T-cell (primary cell): ENCODE measurements at places on chromosomes 7 and 10.

DNA sequence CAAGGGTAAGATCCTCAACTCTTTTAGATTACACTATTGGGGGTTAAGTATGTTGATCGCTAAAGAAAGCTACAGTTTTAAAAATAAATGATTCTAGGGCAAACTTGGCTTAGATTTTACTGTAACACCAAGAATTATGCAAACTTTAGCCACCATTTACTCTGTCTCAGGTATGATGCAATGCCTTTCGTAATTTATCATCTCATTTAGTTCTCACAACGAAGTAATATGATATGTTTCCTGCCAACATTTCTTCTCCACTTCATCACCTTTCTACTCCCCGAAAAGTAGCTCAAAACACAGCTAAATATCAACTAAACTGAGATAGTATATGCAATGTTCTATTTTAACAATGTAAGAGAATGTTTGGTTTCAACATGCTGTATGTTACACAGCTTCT is 21.1 kb downstream of the FAM133B start:
- peaks cover 56% of the 10 kb centered on the region for H3K36me3 ChIP-seq
- H3K27me3 ChIP-seq: no peaks in the 10 kb centered on the region
- H3K27ac ChIP-seq: no peak overlapping the region
- no peak overlapping the region for H3K4me3 ChIP-seq

- DNase-seq: no peak
- no peaks in the 10 kb centered on the region for H3K27me3 ChIP-seq
- no peaks in the 10 kb centered on the region for H3K36me3 ChIP-seq
- H3K27ac ChIP-seq: no peak overlapping the region
- H3K4me3 ChIP-seq: no peak overlapping the region
- H3K4me1 ChIP-seq: no peaks in the 10 kb centered on the region
Observed at GRCh38 chr7:118158766-118159165, 25.2 kb upstream of the LSM8 start.

DNA sequence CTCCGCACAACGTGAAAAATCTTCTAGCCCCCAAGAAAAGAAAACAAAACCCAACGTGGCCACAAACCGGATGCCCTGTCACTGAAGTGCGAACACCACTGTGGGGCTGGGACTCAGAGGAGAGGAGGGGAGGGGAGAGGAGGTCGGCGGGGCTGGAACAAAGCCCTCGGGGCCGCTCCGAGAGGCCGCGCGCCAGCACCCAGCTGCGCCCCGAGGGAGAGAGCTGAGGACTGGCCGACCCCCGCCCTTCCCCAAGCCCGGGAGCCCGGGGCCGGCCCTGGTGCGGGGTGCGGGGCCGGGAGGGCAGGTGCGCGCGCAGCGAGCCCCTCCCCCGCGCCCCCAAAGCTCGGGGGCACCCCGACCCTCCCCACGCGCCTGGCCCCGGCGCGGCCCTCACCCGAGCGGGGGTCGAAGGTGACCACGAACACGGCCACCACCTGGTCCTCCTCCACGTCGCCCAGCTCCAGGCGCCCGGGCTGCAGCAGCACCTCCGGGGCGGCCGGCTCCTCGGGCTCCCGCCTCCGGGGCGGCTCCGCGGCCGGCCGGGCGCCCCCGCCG is 398 bp downstream of the DENND11 start:
- no peaks in the 10 kb centered on the region for H3K36me3 ChIP-seq
- peaks cover 20% of the 10 kb centered on the region for H3K4me1 ChIP-seq
- peak overlapping the region; percentile 28 for H3K27ac ChIP-seq
- H3K27me3 ChIP-seq: no peaks in the 10 kb centered on the region
- peak overlapping the region; percentile 51 for H3K4me3 ChIP-seq

DNA sequence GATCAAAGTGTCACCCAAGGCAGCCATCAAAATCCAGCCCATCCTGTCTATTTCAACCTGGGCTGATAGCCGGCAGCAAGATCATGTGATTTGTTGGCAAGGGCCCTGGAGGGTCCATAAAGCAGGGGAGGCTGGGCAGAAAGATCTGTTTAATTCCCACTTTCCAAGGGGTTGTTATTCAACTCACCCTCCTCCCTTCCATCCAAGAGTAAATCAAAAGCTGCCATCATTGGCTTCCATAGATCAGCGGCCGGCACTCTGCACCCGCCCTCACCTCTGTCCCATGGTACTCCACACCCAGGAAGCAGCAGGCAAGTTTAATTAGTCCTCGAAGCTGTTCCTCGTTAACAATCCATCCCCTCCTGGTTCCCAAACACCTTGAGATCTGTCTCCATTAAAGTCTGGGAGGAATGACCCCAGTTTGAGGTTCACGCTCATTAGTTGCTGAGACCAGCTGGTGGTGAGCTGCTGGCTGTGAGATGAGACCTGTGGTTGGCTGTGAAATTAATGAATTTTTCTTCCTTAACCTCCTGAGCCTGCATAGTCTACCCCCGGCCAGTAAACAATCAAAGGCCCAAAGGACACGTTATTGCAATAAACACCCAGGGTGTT is 120.6 kb upstream of the CHST15 start:
- DNase-seq: no peak
- H3K36me3 ChIP-seq: no peaks in the 10 kb centered on the region
- H3K4me1 ChIP-seq: no peaks in the 10 kb centered on the region
- H3K4me3 ChIP-seq: no peak overlapping the region

- no peaks in the 10 kb centered on the region for H3K27me3 ChIP-seq
- H3K4me3 ChIP-seq: no peak overlapping the region
- no peaks in the 10 kb centered on the region for H3K36me3 ChIP-seq
- H3K4me1 ChIP-seq: no peaks in the 10 kb centered on the region
- H3K27ac ChIP-seq: no peak overlapping the region
- no peak for DNase-seq
Observed at GRCh38 chr7:11175887-11176286, 202.2 kb downstream of the PHF14 start.

DNA sequence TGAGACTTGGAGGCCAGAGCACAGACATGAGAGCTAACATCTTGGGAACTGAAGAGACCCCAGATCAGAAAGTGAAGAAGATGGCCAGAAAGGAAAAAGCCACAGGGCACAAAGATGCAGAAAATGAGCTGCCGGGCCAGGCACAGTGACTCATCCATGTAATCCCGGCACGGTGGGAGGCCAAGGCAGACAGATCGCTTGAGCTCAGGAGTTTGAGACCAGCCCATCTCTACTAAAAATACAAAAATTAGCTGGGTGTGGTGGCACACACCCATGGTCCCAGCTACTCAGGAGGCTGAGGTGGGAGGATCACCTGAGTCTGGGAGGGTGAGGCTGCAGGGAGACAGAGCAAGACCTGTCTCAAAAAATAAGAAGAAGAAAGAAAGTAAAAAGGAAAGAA is 81.4 kb upstream of the MGMT start:
- no peaks in the 10 kb centered on the region for H3K27me3 ChIP-seq
- H3K36me3 ChIP-seq: no peaks in the 10 kb centered on the region
- H3K4me3 ChIP-seq: no peak overlapping the region

DNA sequence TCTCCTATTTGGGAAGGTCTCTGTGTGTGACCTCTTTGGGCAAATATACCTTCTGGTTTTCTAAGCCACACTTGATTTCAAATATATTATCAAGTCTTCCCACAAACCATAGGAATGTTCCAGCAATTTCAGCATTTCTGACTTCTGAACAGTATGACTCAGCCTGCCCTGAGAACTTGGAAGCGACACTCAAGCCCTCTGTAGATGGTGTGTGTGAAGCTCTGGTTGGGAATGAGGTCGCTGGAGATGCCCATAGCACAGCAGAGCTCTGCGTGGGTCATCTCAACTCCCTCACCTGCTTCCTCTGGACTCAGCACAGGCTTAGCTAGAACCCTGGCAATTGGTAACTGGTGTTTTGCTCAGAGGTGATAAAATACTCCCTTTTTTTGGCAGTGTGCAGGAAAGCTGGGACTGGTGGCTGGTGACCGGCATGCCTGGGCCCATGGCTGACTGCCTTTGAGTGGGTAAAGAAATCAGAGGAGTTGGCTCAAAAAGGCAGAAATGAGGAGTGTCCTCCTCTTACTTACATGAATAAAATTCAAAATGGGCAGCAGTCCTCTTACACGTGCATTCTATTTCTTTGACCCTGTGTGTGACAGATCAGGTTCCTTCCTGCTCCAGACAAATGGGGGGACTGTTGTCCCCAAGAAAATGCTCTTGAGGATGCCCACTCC is 87.5 kb upstream of the NRP1 start:
- H3K27ac ChIP-seq: no peak overlapping the region
- H3K4me1 ChIP-seq: no peaks in the 10 kb centered on the region
- peaks cover 8% of the 10 kb centered on the region for H3K27me3 ChIP-seq

DNA sequence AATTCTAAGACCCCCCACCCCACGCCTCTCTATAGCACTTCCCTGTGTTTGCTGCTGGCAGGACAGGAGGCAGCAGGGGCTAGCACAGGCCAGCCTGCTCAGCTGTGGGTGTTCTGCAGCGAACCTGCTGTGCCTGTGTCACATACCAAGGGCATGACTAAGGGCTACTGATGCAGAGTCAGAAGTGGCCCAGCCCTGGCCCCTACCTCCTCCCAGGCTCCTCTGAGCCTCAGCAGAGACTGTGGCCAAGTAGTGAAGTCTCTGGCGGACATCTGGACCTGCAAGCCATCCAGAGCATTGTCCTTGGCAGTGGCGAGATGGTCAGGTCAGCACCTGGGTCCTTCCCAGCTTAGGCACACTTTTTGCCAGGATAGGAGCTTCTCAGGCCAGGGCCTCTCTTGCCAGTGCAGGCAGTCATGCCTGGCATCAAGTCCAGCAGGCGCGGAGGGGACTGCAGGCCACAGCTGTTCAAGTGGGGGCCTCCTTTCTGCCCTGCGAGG is 116.3 kb upstream of the RET start:
- no peak overlapping the region for H3K4me3 ChIP-seq
- H3K27ac ChIP-seq: no peak overlapping the region
- no peaks in the 10 kb centered on the region for H3K4me1 ChIP-seq
- H3K27me3 ChIP-seq: peaks cover 9% of the 10 kb centered on the region
- DNase-seq: no peak

GRCh38 chr7:99677013-99677647 is 2.7 kb downstream of the CYP3A5 start:
- H3K4me3 ChIP-seq: no peak overlapping the region
- no peaks in the 10 kb centered on the region for H3K36me3 ChIP-seq
- no peak overlapping the region for H3K27ac ChIP-seq
- H3K27me3 ChIP-seq: no peaks in the 10 kb centered on the region
- peaks cover 8% of the 10 kb centered on the region for H3K4me1 ChIP-seq
